Activated naive CD4-positive, alpha-beta T cell treated with anti-CD3 and anti-CD28 coated beads for 36 hours (primary cell): ENCODE measurements at places on chromosomes 5 and 9. TPM values are rescaled to one million over a fixed set of nuclear protein-coding genes. Genes with fewer than 3 reads are reported as not detected.

DNA sequence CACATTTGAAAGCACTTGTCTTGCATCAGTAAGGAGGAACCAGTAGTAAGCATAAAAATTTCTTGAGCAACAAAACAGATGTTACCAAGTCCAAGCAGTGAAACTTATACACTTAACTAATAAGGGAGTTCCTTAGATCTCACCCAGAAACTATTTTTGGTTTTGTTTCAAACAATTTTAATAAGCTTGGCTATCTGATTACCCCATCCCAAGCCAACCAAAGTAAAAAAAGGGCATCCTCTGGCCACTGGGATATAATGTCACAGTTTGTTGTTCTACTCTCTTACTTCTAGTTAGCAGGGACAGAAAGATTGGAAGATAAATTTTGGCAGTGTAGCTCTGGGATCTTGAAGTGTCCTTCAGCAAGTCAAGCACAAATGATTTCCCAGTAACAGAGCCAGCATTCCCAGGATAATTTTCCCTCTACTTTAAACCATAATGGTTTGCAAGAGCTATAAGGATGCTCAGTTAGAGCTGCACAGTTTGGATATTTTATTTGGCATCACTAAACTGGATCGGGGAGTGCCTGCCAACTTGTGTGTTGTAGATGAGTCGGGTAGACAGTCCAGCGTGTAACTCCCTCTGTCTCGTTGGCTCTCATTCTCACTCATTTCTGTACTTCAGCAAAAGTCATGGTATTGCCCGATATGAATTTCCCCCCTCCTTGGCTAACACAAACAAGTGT lies 161.9 kb upstream of the HMHB1 start:
- no peak for DNase-seq

- DNase-seq: no peak
These were observed 4.1 kb upstream of the CDC20B start for GRCh38 chr5:55177078-55177477.

The THG1L gene
- total RNA-seq: 28.1 TPM

DNA sequence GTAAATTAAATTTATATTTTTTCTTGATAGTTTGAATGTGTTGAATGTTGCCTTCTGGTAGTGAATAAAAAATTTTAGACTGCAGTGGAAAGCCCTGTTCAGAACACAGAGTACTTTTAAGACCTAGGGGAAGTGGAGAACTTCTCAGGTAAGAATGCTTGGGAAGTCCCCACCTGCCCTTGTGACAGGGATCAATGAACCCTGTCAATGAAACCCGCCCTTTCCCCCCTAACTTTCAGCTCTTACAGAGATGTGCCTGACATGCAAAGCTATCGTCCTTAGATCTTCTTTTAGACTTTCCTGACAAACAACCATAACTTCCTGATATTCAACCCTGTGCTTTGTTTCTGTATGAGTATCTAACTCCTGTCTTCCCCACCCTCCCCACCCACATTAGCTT lies 562.7 kb downstream of the TLE4 start:
- DNase-seq: peak; percentile 6

DNA sequence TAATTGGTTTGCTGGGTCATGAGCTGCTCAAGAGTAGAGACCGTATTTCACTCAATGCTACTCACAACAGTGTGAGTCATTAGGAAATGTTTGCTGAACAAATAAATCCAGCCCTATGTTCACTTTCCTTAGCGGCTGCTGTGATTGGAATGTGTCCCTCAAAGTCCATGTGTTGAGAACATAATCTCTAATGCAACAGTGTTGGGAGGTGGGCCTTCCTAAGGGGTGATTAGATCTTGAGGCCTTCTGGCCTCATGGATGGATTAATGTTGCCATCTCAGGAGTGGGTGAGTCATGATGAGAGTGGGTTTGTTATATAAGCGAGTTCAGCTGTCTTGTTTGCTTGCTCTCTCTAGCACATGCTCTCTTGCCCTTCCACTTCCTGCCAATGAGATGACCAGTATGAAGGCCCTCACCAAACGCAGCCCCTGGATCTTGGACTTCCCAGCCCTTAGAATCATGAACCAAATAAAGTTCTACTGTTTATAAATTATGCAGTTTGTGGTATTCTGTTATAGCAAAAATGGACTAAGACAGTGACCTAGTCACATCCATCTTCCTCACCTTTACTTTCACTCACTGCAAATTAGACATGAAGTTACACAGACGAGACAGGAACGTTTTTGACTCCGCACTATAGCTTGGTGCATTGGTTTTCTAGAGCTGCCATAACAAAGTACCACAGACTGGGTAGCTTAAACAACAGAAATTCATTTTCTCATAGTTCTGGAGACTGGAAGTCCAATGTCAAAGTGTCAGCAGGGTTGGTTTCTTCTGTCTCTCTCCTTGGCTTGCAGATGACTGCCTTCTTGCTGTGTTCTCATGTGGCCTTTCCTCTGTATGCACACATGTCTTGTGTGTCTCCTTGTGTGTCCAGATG lies 50.9 kb upstream of the FAM169A start:
- DNase-seq: no peak

DNA sequence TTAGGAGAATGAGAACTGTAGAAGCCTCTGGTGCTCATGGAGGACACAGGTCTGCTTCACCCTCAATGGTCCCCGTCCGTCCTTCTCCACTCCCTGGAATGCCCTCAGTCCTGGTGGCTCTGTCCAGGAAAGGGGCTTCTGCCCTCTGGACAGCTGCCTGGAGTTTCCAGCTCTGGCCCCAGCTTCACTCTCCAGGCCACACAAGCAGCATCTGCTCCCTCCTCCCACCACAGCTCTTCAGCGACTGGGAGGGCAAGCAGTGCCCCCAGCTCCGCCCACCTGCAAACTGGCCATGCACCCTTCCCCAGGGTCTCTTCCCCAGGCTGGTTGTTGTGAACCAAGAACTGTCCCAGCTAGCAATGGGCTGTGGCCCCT lies 4.7 kb downstream of the SARDH start:
- no peak for DNase-seq

The CMYA5 gene
- 0.07 TPM for total RNA-seq

The PCDHGB4 gene
- total RNA-seq: not detected

The TMEFF1 gene
- total RNA-seq: 0.26 TPM

DNA sequence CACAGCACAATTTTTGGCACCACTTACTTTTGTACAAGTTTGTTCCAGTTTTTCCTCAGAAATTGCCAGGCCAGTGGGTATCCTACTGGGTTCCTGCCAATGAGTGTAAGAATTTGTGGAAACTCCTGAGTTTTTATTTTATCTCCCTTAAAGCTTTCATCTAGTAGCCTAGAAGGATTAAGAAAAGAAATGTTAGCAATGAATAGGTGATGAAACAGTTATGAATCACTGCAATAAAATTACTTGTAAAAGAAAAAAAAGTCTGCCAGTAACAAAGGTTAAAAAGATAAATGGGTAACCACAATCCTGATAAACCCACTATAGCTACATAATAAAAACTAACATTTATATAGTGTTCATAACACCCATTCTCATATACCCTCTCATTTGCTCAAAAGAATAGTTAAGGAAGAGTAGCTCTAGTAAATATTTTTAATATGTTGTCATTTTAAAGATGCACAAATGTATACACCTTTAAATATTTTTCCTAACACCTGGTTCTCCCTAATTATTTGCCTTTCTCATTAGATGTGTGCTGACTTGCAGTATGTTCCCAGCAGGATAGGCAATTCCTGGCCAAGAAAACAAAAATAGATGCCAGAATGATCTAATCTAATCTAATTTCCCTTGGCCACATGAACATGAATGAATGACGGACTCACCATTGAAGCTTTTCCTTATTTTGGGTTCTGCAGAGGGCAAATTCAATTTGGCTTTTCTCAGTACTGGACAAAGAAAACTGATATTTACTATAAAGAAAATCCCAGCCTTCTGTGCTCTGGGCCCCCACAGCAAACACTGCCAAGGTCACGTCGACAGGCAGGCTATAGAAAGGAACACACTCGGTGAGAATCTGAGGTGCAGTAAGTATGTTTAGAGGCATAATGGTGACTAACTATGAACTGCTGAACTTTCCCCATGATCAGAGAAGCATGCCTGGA lies 26.4 kb downstream of the ERAP1 start:
- no peak for DNase-seq

The UNC5A gene
- total RNA-seq: not detected

- DNase-seq: no peak
These were observed 23.4 kb upstream of the SCGB3A2 start for GRCh38 chr5:147854894-147855773.

GRCh38 chr5:126499853-126500342 lies 76.7 kb downstream of the GRAMD2B start:
- DNase-seq: peak; percentile 43

- DNase-seq: no peak
These were observed 31.3 kb downstream of the ARHGAP26 start for GRCh38 chr5:142801495-142801871.

The PCDHGA2 gene
- not detected for total RNA-seq
